Activated naive CD8-positive, alpha-beta T cell treated with anti-CD3 and anti-CD28 coated beads for 36 hours (primary cell): ENCODE measurements at places on chromosomes 7 and 10. TPM values are rescaled to one million over a fixed set of nuclear protein-coding genes. Genes with fewer than 3 reads are reported as not detected.

DNA sequence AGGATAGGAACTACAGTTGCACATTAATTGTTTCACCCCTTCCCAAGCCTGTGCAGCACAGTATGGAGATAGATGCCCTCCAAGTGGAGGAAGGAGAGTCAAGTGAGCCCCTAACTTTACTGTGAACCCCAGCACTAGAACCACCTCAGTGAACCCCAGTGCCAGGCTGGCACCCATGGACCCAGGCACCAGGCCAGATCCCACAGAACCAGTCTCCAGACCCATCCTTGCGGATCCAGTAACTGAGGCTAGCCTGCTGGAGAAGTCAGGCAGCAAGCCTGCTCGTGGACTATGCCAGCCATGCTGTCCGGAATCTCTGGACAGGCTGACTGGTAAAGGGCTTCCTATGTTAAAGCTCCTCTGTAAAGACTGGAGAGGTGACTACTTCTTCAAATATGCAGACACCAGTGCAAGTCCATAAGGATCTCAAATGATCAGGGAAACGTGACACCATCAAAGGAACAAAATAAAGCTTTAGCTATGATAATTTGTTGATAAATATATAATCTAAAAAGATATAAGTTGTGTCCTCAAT lies 27.7 kb downstream of the SHOC2 start:
- H3K36me3 ChIP-seq: peaks cover 77% of the 10 kb centered on the region
- no peak overlapping the region for H3K27ac ChIP-seq
- H3K4me1 ChIP-seq: peaks cover 38% of the 10 kb centered on the region
- H3K4me3 ChIP-seq: no peak overlapping the region
- no peak for DNase-seq

GRCh38 chr7:40709062-40709964 lies 574.5 kb downstream of the SUGCT start:
- H3K27me3 ChIP-seq: no peaks in the 10 kb centered on the region
- H3K27ac ChIP-seq: no peak overlapping the region
- H3K36me3 ChIP-seq: no peaks in the 10 kb centered on the region
- H3K4me1 ChIP-seq: peaks cover 2% of the 10 kb centered on the region

GRCh38 chr10:73916761-73917470 lies 6.0 kb downstream of the PLAU start:
- H3K27ac ChIP-seq: no peak overlapping the region
- peaks cover 11% of the 10 kb centered on the region for H3K4me1 ChIP-seq
- H3K27me3 ChIP-seq: peaks cover 64% of the 10 kb centered on the region
- DNase-seq: no peak

GRCh38 chr10:6347391-6347951 lies 144.7 kb downstream of the PFKFB3 start:
- no peaks in the 10 kb centered on the region for H3K27me3 ChIP-seq
- peaks cover 55% of the 10 kb centered on the region for H3K4me1 ChIP-seq
- peak; percentile 50 for DNase-seq
- peaks cover 17% of the 10 kb centered on the region for H3K36me3 ChIP-seq

DNA sequence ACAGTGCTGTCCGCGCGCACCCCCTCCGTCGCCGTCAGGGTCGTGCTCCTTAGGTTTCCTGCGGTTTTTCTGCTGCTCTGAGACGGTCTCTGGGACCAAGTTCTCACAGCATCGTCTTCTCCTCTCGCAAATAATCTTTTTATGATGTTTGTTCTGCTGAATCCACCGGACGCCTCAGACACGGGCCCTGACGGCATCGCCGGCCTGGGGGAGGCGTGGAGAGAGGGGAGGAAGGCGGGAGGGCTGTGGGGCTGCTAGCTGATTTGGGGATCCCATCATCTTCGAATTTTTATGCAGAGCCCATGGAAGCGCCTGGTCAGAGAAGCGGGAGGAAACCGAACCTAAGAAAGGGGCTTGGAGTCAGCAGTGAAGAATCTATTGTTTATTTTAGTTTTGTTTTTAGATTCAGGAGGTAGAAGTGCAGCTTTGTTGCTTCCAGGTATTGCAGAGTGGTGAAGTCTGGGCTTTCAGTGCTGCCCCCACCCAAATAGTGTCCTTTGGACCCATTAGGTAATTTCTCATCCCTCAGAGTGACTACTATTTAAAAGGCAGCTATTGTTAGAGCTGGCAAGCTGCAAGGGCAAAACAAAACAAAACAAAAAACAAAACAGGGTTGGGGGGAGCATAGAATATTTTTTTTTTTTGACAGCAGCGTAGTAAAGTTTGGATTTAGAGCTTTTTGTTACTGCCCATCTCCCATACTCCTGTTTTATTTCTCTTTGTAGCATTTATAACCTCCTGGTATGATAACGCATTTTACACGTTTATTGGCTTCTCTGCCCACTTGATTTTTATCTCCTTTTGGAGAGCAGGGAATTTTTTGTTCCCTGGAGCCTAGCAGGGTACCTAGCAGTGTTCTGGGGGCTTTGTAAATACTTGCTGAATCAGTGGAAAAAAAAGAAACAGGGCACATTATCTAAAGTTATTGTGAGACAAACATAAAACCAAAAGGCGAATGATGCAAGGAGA lies 92.6 kb downstream of the SPAG6 start:
- H3K36me3 ChIP-seq: peaks cover 2% of the 10 kb centered on the region
- DNase-seq: no peak
- peaks cover 31% of the 10 kb centered on the region for H3K4me1 ChIP-seq

GRCh38 chr7:18499407-18500177 lies 4.0 kb downstream of the HDAC9 start:
- no peak overlapping the region for H3K4me3 ChIP-seq
- peaks cover 15% of the 10 kb centered on the region for H3K4me1 ChIP-seq
- H3K36me3 ChIP-seq: no peaks in the 10 kb centered on the region
- peaks cover 5% of the 10 kb centered on the region for H3K27me3 ChIP-seq
- DNase-seq: no peak

DNA sequence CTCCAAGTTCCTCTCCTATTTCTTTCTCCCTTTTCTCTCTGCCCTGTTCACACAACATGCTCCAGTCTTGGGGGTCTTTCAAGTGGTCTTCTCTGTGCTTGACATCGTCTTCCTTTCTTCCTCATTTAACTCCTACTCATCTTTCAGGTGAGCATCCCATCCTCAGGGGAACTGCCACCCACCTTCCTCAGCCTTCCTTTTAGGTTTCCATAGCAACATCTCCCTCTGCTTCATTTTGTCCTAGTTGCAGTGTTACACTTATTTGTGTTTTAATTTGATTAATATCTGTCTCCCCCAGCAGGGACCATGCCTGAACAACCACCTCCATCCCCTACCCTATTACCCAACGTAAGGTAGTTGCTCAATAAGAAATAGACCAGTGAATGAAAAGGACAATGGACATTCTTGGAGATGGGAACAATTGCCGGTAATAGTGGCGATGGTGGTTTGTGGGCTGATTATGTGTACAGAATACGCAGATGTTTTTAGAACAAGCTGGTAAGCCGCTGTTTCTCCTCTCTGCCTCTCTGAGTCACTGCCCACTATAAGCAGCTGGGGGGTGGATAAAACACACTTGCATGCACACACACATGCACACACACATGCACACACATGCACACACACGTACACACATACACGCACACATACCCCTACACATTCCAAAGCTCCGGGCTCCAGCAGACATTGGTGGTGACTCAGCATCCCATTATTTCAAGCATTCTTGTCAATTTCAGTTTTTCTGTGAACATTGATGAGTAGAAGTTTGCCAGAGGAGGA lies 251.6 kb downstream of the GATA3 start:
- H3K36me3 ChIP-seq: no peaks in the 10 kb centered on the region
- H3K27ac ChIP-seq: no peak overlapping the region
- no peaks in the 10 kb centered on the region for H3K27me3 ChIP-seq

GRCh38 chr7:138030679-138031351 lies 28.9 kb upstream of the CREB3L2 start:
- H3K36me3 ChIP-seq: peaks cover 2% of the 10 kb centered on the region
- H3K27me3 ChIP-seq: no peaks in the 10 kb centered on the region

GRCh38 chr10:14383266-14383665 lies 52.5 kb upstream of the FRMD4A start:
- H3K27me3 ChIP-seq: peaks cover 10% of the 10 kb centered on the region
- DNase-seq: no peak
- no peak overlapping the region for H3K4me3 ChIP-seq
- H3K36me3 ChIP-seq: peaks cover 6% of the 10 kb centered on the region
- H3K4me1 ChIP-seq: peaks cover 47% of the 10 kb centered on the region

GRCh38 chr10:1294748-1295147 lies 238.6 kb downstream of the WDR37 start:
- H3K27ac ChIP-seq: no peak overlapping the region
- no peaks in the 10 kb centered on the region for H3K36me3 ChIP-seq
- peaks cover 22% of the 10 kb centered on the region for H3K27me3 ChIP-seq
- no peak for DNase-seq
- H3K4me1 ChIP-seq: no peaks in the 10 kb centered on the region
- no peak overlapping the region for H3K4me3 ChIP-seq

GRCh38 chr7:104958371-104958865 lies 55.6 kb upstream of the KMT2E start:
- H3K27me3 ChIP-seq: no peaks in the 10 kb centered on the region
- no peak for DNase-seq
- peaks cover 27% of the 10 kb centered on the region for H3K4me1 ChIP-seq
- H3K4me3 ChIP-seq: no peak overlapping the region
- H3K27ac ChIP-seq: no peak overlapping the region

DNA sequence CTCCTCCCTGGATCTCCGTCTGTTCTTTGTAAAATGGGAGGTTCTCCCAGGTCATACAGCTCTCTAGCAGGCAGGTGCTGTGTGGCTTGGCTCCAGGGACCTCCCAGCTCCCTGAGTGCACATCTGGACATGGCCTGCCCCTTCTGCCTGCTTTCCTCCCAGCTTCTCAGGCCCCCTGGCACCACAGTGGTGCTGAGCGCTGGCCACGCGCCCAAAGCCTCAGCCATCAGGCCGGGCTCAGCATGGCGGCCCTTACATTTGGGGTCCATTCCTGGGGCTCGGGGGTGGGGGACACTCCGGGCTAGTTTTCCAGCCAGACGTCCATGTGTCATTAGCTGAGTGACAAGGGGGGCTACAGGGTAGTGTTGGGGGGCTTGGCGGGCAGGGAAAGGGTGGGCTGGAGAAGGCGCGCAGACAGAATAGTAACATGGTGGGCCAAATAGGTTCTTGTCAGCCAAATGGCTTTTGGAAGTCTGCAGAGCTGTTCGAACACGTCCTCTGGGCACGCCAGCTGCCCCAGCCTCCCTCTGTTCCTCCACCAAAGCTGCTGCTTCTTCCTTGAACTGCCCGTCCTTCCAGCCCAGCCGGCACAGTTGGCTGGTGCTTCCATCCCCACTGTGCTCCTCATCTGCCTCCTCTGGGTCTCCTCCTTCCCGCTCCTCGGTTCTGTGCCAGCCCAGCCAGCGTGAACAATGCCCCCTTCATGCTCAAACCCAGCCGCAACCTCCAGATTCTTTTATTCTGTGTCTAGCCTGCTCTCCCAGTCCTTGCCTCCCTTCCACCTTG lies 65.9 kb downstream of the GOLGA7B start:
- H3K4me1 ChIP-seq: peaks cover 6% of the 10 kb centered on the region
- no peaks in the 10 kb centered on the region for H3K36me3 ChIP-seq
- H3K27ac ChIP-seq: no peak overlapping the region
- no peak for DNase-seq
- no peak overlapping the region for H3K4me3 ChIP-seq

GRCh38 chr10:97135464-97135863 lies 50.3 kb downstream of the SLIT1 start:
- no peak overlapping the region for H3K4me3 ChIP-seq
- H3K27me3 ChIP-seq: peaks cover 7% of the 10 kb centered on the region
- H3K4me1 ChIP-seq: no peaks in the 10 kb centered on the region
- H3K36me3 ChIP-seq: no peaks in the 10 kb centered on the region

- H3K4me3 ChIP-seq: no peak overlapping the region
- H3K4me1 ChIP-seq: no peaks in the 10 kb centered on the region
- H3K27me3 ChIP-seq: no peaks in the 10 kb centered on the region
- peaks cover 58% of the 10 kb centered on the region for H3K36me3 ChIP-seq
- no peak for DNase-seq
- H3K27ac ChIP-seq: no peak overlapping the region
Observed at GRCh38 chr10:129741978-129742741, 221.9 kb downstream of the EBF3 start.

- no peaks in the 10 kb centered on the region for H3K36me3 ChIP-seq
- H3K4me3 ChIP-seq: no peak overlapping the region
- H3K4me1 ChIP-seq: peaks cover 18% of the 10 kb centered on the region
Observed at GRCh38 chr10:88849234-88849633, 2.4 kb downstream of the ANKRD22 start.

- no peaks in the 10 kb centered on the region for H3K27me3 ChIP-seq
- H3K36me3 ChIP-seq: no peaks in the 10 kb centered on the region
- DNase-seq: no peak
- H3K27ac ChIP-seq: no peak overlapping the region
- no peak overlapping the region for H3K4me3 ChIP-seq
Observed at GRCh38 chr7:53604201-53604600, 568.8 kb downstream of the POM121L12 start.

GRCh38 chr10:80407812-80408241 lies 524 bp upstream of the PRXL2A start:
- peak overlapping the region; percentile 87 for H3K27ac ChIP-seq
- no peaks in the 10 kb centered on the region for H3K36me3 ChIP-seq
- H3K4me3 ChIP-seq: peak overlapping the region; percentile 82
- peaks cover 36% of the 10 kb centered on the region for H3K4me1 ChIP-seq
- peak; percentile 76 for DNase-seq

- DNase-seq: no peak
- H3K36me3 ChIP-seq: peaks cover 12% of the 10 kb centered on the region
- no peaks in the 10 kb centered on the region for H3K27me3 ChIP-seq
- peak overlapping the region; percentile 91 for H3K27ac ChIP-seq
- H3K4me3 ChIP-seq: peak overlapping the region; percentile 71
Observed at GRCh38 chr7:50281680-50282445, 22.7 kb upstream of the IKZF1 start.

The PAOX gene
- 4.7 TPM for total RNA-seq

The CTTNBP2 gene
- total RNA-seq: not detected

The ELN gene
- total RNA-seq: not detected

The ERVW-1 gene
- not detected for total RNA-seq

The INMT gene
- total RNA-seq: 0.08 TPM
